Activated CD4-positive, alpha-beta T cell treated with anti-CD3 and anti-CD28 coated beads for 36 hours (primary cell): ENCODE measurements at places on chromosomes 4 and X. TPM values are rescaled to one million over a fixed set of nuclear protein-coding genes. Genes with fewer than 3 reads are reported as not detected.

GRCh38 chr4:76059750-76060149 lies 14.8 kb upstream of the ART3 start:
- H3K27me3 ChIP-seq, result peaks cover 32% of the 10 kb centered on the region
- H3K4me1 ChIP-seq, result peaks cover 64% of the 10 kb centered on the region
- no peaks in the 10 kb centered on the region for H3K36me3 ChIP-seq

Gene USP38
- 20.0 TPM for total RNA-seq

- peaks cover 6% of the 10 kb centered on the region for H3K4me1 ChIP-seq
- no peak for DNase-seq
- peaks cover 5% of the 10 kb centered on the region for H3K27me3 ChIP-seq
- no peak overlapping the region for H3K4me3 ChIP-seq
Observed at GRCh38 chr4:158543191-158543590, 21.5 kb downstream of the RXFP1 start.

DNA sequence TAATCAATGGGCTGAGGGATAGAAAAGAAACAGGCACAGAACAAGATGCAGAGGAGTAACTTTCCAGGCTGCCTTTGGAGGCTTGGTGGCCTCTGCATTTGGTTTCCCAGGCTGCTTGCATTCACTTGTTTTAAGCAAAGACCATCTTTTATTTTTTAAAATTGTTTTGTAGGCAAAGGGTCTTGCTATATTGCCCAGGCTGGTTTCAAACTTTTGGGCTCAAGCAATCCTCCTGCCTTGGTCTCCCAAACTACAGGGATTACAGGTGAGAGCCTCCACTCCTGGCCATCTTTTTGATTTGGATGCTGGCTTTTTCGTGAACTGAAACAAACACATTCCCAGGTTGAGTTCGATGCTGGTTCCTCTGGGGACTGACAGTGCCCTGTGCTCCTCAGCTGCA lies 74.1 kb downstream of the SLC9A6 start:
- peaks cover 19% of the 10 kb centered on the region for H3K4me1 ChIP-seq
- no peaks in the 10 kb centered on the region for H3K27me3 ChIP-seq
- H3K27ac ChIP-seq, result no peak overlapping the region
- H3K36me3 ChIP-seq, result no peaks in the 10 kb centered on the region
- no peak overlapping the region for H3K4me3 ChIP-seq
- DNase-seq, result no peak

Gene RAB28
- total RNA-seq, result 17.5 TPM

DNA sequence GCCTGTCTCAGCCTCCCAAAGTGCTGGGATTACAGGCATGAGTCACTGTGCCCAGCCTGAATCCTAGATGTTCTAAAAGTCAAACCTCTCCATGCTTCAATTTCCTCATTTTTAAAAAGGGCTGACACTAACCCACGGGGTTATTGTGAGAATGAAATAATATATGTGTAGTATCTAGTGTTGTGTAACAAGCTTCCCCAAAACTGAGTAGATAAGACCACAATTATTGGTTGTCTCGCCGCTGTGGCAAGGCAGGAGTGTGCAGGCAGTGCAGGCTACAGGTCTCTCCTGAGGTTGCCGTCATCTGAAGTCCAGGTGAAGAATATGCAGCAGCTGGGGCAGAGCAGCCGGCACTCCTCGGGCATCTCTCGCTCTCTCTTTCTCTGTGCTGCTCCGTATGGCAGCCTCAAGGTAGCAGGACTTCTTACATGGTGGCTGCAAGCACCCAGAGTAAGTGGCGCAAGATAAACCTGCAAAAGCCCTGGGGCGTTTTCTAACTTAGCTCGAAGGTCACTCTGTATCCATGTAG lies 30.9 kb downstream of the RAB33B start:
- no peaks in the 10 kb centered on the region for H3K27me3 ChIP-seq
- DNase-seq, result no peak
- no peaks in the 10 kb centered on the region for H3K4me1 ChIP-seq
- no peak overlapping the region for H3K27ac ChIP-seq

- no peak for DNase-seq
- H3K36me3 ChIP-seq, result no peaks in the 10 kb centered on the region
- H3K27me3 ChIP-seq, result no peaks in the 10 kb centered on the region
Observed at GRCh38 chr4:127188847-127189246, 443.9 kb upstream of the INTU start.

Gene TKTL1
- total RNA-seq, result 0.23 TPM

- no peaks in the 10 kb centered on the region for H3K4me1 ChIP-seq
- no peaks in the 10 kb centered on the region for H3K27me3 ChIP-seq
- no peak overlapping the region for H3K27ac ChIP-seq
- DNase-seq, result no peak
- no peak overlapping the region for H3K4me3 ChIP-seq
Observed at GRCh38 chr4:111040904-111041303, 418.0 kb upstream of the PITX2 start.

DNA sequence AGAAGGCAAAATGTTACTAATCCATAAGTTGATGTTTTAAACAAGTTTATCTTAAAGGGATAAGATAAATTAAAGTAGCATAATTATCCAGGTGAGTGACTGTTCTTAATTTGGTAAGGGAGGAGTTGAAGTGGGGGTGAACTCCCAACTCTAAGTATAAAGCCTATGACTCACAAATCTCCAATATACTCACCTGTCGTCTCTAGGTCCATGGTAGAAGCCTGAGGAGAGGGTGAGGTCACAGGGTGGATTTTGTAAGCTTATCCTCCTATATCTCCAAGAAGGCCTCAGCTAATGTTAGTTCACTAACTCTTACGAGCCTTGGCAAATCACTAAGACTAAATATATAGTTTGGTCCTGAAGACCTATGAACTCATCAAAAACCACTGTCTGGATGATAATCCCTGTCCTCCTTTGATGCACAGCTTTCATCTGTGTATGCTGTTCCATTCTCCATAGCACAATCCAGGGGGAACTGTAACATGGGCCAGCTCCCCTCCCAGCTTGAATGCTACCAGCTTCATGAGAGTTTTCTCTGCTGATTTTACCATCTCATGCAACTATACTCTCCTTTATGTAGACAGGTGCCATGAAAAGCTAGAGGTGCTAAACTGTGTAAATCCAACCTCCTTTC lies 158.7 kb downstream of the BTC start:
- no peaks in the 10 kb centered on the region for H3K36me3 ChIP-seq
- H3K4me3 ChIP-seq, result no peak overlapping the region
- peaks cover 17% of the 10 kb centered on the region for H3K4me1 ChIP-seq
- peaks cover 3% of the 10 kb centered on the region for H3K27me3 ChIP-seq
- no peak for DNase-seq
- no peak overlapping the region for H3K27ac ChIP-seq

GRCh38 chrX:57178605-57179004 lies 41.4 kb upstream of the SPIN2A start:
- H3K27ac ChIP-seq, result no peak overlapping the region
- no peaks in the 10 kb centered on the region for H3K4me1 ChIP-seq
- DNase-seq, result no peak
- peaks cover 1% of the 10 kb centered on the region for H3K36me3 ChIP-seq
- H3K4me3 ChIP-seq, result no peak overlapping the region
- no peaks in the 10 kb centered on the region for H3K27me3 ChIP-seq

Gene PAGE5
- total RNA-seq, result not detected

DNA sequence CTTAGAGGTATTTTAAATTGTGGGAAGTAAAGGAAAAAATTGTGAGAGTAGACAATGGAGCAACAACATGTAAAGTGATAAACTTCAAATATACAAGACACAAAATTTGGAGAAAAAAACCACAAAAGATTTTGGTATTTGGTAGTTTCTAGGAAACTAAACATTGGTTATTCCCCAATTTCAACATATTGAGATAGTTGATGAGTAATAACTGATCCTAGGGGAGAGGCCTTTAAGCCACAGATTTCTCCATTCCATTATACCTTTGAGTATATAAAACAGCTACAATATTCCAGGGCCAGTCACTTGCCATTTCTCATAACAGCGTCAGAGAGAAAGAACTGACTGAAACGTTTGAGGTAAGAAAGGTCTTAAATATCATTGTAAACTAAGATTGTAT lies at the start of gene FDCSP:
TSS of gene FDCSP (plus strand) at position 301 of the 400 bp plus-strand sequence. CDS start 5,071 bp downstream, outside the sequence.
- no peaks in the 10 kb centered on the region for H3K4me1 ChIP-seq
- no peak within 1 kb of the TSS for H3K4me3 ChIP-seq
- no peaks in the 10 kb centered on the region for H3K27me3 ChIP-seq
- DNase-seq, result no peak
- no peak within 1 kb of the TSS for H3K27ac ChIP-seq
- no peaks in the 10 kb centered on the region for H3K36me3 ChIP-seq

Gene RENBP
- total RNA-seq, result 6.0 TPM

Gene CT45A2
- total RNA-seq, result not detected

- DNase-seq, result peak; percentile 61
- peaks cover 3% of the 10 kb centered on the region for H3K27me3 ChIP-seq
- no peak overlapping the region for H3K27ac ChIP-seq
Observed at GRCh38 chr4:121656269-121656641, 40.5 kb downstream of the ANXA5 start.

DNA sequence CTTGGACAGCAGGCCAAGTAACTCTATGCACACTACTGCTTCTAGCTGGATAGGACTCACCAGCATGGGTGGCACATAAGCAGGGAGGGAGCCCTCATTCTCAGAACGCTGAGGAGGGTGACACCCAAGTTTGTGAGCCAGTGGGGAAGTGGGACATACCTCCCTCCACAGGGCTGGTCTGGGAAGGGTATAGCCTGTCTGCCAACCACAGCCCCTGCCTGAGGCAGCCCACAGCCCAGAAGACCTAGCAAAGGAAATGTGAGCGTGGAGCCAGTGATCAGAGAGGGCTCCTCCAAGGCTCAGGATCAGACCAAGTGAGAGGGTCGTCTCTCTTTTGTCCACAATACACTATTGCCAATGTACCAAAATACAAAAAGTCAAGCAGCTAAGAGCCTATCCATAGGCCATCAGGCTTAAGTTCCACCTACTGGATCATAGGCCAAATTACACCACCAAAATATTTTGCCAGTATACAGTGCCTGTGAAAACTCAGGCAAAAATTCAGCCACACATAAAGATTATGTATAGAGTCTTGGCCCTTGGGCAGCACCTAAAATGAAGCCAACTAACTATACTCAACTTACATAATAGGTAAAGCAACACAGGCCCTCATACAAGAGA lies 1203.1 kb downstream of the PCDH18 start:
- no peaks in the 10 kb centered on the region for H3K4me1 ChIP-seq
- no peak overlapping the region for H3K4me3 ChIP-seq
- H3K27ac ChIP-seq, result no peak overlapping the region

DNA sequence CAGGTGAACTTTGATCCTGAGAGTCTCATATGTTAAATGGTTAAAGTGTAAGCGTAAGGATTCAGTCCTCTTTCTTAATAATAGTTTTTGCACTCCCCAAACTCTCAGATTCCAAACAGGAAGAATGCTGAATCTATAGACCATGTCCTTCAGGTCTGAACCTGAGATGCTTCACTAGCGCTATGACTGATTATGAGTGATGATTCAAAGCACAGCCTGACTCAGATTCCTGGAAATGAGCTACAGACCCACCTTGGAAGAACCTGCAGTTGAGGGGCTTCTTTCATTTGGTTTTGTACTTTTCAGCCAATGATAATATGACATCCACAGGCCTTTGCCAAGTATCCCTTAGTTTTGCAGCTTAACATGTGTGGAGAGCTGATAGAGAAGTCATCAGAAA lies 1.4 kb downstream of the EDNRA start:
- H3K4me1 ChIP-seq, result peaks cover 7% of the 10 kb centered on the region
- no peak overlapping the region for H3K27ac ChIP-seq
- no peaks in the 10 kb centered on the region for H3K36me3 ChIP-seq
- peaks cover 35% of the 10 kb centered on the region for H3K27me3 ChIP-seq
- H3K4me3 ChIP-seq, result no peak overlapping the region
- DNase-seq, result no peak

Gene CCDC110
- 0.34 TPM for total RNA-seq

Gene DCAF12L2
- total RNA-seq, result 0.11 TPM
